Testis (tissue), 5 donors: ENCODE measurements at places on chromosomes 16 and 17. TPM values are rescaled to one million over a fixed set of nuclear protein-coding genes. Genes with fewer than 3 reads are reported as not detected.

- DNase-seq: no peak
Measured at GRCh38 chr16:69754143-69754468, 620 bp downstream of the NOB1 start.

- DNase-seq: no peak
Measured at GRCh38 chr17:40316571-40317344, 7.8 kb downstream of the RARA start.

DNA sequence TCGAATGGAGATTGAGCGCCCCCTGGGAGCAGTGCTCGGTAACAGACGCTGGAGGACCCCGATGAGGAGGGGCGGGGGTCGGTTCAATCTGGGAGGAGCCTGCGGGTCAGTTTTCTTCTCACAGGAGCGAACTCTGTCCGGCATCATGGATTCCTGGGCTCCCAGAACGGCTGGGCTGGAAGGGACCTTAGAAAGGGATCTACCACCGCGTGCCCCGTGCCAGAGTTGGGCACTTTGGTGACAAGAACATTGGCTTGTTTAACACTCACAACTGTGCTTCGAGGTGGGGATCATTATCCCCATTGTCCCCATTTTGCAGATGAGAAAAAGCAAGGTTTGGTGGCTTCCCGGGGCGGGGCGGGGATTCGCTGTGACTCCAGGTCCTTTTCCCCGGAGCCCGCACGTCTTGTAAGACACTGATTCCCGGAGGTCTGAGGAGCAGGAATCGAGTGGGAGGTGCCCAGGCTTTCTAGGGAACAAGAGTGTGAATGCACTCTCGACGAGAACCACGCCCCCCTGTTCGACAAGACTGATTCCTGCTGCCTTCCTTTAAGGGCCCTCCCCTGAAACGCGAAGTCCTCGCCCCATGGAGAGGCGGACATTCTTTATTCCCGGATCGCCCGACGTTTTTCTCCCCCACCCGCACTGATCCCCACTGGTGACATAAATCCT, 1.5 kb upstream of the FBXL19 start:
- peak; percentile 94 for DNase-seq

The PROCA1 gene
- 286 TPM for polyA plus RNA-seq

The CCL8 gene
- polyA plus RNA-seq: 5.0 TPM

The OTOA gene
- 19.7 TPM for polyA plus RNA-seq

DNA sequence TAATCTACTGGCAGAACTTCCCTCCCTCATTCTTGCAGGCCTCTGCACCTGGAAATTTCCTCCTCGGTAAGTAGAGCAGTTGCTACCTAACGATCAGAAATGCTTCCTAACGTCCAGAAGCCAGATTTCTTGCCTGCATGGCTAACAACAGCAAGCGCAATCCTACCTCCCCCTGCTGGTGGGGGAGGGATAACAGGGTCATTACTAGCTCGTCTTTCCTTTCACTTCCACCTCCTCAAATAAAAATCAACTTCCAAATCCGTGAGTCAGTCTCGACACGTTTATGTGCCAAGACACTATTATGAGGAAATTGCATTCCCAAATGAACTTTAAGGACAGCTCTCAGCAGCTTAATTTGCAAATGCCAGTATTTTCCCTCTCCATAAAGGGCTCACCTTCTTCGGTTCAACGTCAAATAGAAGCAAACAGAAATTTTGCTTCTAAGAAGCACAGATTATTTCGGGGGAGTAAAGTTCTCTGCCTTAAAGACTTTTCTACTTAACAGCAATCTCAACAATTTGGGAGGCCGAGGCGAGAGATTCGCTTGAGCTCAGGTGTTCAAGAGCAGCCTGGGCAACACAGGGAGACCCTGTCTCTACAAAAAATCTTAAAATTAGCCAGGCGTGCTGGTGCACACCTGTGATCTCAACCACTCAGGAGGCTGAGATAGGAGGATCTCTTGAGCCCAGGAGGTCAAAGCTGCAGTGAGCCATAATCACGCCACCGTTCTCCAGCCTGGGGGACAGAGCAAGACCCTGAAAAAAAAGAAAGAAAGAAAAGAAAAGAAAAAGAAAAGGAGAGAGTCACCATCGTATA, 188.6 kb upstream of the PSMD7 start:
- peak; percentile 41 for DNase-seq

The CNEP1R1 gene
- polyA plus RNA-seq: 39.7 TPM

DNA sequence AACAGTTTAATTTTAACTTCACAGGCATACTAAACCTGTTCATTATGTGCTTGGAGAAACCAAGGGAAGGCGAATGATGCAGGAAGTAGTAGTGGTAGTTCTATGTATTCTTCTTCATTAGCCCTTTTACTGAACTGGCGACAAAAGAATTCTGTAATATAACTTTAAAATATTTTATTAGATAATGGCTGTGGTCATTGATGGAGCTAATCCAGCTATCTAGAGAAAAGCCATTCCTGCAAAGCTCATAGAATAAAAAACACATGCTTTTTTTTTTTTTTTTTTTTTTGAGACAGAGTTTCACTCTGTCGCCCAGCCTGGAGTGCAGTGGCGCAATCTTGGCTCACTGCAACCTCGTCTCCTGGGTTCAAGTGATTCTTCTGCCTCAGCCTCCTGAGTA, 23.5 kb downstream of the TANC2 start:
- DNase-seq: no peak

DNA sequence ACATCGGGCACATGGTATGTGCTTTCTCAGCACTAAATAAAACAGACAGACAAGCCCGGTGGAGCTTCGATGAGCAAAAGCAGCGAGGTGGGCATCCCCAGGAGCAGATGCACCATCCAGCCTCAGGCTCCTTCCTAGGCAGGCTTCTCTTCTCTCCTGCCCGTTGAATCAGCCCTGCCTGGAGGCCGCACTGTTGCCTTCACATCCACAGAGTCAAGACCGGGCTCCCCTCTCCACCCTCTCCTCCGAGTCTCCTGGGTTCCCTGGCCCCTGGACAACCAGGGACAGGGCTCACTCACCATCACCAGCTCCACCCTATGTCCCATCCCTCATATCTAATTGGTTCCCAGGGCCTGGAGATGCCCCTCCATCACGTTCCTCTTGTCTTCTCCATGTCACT, 79.7 kb upstream of the RCVRN start:
- no peak for DNase-seq

The YBX2 gene
- 1,120 TPM for polyA plus RNA-seq

The EXOC3L1 gene
- 2.6 TPM for polyA plus RNA-seq

- peak; percentile 97 for DNase-seq
Measured at GRCh38 chr17:77449908-77450741, 309.4 kb downstream of the SEC14L1 start.

DNA sequence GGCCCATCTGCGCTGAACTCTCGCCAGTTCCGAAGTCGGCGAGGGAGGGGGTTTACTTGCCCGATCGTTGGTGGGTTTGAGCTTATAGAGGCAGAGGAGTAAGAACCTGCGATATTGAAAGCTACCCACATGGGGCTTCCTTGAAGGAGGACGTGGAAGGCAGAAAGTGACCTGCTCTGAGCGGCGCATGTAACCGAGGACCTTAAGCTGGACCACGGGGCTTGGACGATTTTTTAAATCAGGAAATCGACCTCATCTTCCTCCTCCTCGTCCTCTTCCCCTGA, 2.0 kb downstream of the PRAC2 start:
- DNase-seq: no peak

The SLC5A11 gene
- polyA plus RNA-seq: 0.78 TPM
